ENCODE measurements at places on chromosomes 2 and 18.

DNA sequence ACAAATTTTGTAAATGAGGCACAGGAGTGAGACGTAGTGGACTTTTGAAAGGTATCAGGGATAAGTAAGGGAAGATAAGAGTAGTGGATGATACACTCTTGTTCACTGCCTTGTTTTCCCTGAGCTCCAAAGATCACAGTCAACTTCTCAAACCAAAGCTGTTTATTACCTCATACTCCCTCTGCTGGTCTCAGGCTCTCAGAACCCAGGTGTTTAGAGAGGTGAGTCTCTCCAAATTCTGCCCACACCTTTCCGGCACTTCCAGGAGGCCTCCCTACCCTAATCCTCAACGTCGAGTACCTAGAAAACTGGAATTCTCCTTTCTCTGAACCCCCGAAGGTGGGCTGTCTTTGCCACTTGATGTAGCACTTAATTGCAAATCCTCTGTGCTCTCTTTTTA lies 621.1 kb downstream of the BCL11A start:
- DNase-seq: no peak

- no peak for DNase-seq
Observed at GRCh38 chr2:122755281-122755780, 999.9 kb downstream of the TSN start.

DNA sequence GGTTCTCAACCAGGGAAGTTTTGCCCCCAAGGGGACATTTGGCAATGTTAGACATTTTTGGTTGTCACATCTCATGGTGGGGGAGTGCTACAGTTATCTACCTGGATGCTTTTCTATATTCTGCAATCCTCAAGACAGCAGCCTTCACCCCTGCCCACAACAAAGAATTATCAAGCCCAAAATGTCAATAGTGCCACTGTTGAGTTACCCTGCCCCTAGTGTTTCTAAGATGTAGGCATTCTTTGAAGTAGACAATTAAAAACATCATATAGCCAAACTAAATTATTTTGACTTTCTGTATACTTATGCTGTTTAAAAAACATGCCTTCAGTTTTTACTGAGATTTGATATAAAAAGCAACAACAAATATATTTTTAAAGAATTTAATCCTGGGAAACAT lies 48.0 kb downstream of the ABI2 start:
- no peak for DNase-seq

DNA sequence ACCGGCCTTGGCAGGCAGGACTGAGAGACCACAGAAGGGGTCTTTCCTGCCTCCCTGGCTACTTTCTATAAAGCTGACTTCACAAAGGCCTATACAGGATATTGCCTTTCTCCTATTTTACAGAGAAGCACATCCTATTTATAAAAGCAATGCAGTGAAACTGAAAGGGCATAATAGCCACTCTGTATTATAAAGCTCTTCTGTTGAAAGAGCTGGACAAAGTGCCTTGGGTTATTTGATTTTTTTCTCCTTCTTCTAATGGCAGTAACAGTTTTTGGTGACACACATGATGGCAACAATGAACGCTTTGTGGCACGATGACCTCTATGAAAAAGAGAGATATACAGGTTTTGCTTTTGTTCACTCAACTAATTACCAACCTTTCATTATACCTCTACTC lies 281.1 kb downstream of the ZNF516 start:
- no peak for DNase-seq

DNA sequence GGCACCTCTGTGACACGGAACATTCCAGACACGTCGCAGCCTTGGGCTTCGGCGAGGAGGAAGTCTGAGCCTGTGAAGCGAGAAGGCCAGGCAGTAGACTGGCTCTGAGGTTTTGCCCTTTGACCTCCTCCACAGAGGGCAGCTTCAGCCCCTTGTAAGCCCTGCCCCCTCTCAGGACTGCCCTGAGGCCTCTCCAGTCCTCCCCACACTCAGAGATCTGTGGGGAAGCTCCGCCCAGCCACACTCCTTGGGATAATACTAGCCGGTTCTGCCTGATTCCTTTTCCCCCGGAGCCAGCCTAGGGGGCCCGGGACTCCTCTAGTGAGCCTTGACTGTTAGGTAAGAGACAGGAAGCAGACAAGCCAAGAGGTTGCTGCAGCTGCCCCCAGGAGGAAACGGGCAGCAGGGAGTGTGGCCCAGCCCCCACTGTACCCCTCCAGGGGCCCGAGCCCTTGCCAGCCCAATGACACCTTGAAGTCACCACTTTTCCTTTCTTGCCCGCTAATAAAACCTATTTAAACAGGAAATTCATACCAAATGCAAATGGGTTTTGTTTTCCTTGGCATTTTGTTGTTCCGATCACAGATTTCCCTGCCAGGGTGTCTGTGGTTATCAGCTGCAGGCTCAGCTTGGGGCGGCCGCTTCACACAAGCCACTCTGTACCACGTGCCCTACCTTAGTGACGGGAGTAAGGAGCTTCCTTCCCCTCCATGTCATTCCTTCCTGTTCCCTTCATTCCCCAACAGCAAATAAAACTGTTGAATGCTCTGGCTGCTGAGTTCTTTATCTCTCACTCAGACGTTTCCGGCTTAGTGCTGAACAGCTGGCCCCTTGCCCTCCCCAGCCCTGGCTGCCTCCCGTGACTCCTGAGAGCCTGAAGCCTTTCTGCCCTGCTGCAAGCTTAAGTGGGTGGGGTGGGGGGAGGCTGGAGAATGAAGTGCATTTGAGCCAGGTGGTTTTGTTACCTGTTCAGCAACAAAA lies 124.7 kb downstream of the CABLES1 start:
- peak; percentile 48 for DNase-seq

DNA sequence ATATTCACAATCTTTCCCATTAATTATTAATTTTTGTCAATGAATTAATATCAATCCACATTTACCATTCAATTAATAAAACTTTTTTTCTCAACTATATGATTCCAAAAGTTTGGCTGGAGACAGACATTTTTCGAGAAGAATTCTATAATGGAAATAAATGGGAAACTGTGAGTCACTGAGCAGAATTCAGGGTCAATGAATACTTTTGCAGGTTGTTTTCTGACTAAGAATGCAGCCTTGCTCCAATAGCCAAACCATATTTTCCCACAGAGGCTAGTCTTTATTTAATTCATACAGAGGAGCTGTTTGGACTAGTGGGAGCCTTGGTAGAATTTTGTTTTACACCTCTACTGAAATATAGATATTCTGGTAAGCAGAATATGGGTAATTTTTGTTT lies 82.3 kb downstream of the ARHGAP28 start:
- DNase-seq: no peak

DNA sequence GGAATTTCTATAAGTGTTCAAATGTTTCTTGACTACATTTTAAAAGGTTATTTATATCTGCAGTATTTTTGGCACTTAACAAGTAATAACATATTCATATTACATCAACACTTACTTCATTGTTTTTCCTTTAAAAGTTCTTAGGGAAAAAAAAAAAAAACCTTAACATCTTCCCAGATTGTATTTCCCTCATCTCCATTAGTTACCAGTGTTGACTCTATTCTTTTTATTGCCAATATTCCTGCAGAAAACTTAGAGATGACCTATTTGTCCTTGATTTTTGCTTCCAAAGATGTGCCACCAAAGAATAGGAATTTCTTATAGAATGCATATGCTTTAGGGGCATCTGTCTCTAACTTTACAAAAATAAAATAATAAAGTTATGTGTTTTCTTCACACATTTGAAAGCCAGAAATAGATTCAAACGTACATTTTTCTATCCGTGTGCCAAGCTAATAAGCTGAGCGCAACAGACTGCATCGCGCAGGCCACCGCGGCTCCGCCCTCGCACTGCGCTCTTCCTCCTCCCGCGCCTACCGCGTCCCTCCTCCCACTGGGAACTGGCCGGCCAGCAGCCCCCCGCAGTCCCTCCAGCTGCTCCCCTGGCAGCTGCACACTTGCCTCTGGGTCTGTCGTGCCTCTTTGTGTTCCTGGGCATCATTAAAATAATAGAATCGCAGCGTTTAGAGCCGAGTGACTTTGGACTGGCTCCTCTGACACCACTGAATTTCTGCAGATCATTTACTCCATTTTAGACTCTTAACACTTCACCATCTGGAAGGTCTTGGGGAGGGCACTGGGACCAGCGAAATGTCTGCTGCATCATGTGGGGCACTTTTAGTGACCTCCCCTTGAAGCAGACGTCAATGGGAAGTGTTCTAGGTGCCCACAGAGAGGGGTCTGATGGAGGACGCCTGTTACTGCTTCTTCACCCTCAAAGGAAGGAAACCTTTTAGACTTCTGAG lies 21.2 kb upstream of the NAB1 start:
- no peak for DNase-seq

- DNase-seq: no peak
Observed at GRCh38 chr2:206556357-206556949, 85.8 kb upstream of the FAM237A start.

DNA sequence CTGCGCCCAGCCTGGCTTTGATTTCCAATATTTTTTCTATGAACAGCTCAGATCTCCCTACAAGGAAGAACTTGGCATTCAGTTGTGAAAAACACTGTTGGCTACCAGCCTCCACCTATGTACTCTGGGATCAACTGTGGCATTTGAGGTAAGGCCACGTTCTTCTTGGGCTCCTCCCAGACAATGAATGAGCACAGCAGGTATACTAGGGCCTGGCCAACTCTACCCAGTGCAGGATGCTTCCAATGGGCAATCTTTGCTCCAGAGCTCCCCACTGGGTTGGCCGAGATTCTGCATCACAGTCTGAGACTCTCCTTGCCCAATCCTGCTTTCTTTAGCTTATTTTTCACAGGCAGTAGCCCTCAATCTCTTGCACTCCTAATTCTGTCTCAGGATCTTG lies 75.9 kb downstream of the TMEM131 start:
- DNase-seq: no peak

DNA sequence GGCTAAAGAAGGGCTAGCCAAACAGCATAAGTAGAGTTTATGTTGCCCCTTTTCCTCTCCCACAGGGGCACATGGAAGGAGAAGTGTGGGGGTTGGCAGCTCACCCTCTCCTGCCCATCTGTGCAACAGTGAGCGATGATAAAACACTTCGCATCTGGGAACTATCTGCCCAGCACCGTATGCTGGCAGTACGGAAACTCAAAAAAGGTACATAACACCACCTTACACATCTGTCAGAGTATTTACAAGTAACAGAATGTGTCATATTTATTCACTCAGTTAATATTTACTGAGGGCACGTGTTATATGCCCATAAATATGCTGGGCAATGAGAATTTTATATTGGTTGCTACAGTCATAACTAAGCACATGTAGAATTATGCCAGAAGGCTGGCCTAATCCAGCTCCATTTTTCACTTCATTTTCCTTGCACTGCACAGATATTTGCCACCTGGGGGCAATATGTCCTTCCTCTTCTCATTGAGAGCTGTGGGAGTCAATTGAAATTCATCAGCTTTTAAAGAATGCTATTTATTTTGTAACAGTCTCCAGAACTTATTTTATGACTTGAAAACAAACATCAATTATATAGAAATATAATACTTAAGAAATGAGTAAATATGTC lies 150.6 kb downstream of the RTN4 start:
- no peak for DNase-seq

- DNase-seq: no peak
Observed at GRCh38 chr18:8944871-8945245, 157.6 kb upstream of the NDUFV2 start.

DNA sequence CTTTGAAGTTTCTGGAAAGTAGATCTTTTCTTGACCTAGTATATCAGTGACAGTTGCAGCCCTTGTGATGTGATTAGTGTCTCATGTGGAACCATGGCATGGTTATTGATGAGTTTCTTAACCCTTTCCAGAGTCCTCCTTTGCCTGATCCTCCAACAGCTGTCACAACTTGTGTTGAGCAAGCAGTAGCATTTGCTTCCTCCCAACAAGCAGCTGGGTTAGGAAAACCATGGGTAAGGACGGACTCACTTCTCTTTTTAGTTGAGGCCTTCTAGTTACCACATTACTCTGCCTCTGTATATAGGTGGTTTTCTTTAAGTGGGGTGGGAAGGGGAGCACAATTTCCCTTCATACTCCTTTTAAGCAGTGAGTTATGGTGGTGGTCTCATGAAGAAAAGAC lies 96.3 kb downstream of the XRCC5 start:
- DNase-seq: no peak

GRCh38 chr2:173193925-173194324 lies 118.3 kb downstream of the MAP3K20 start:
- no peak for DNase-seq

- DNase-seq: no peak
Observed at GRCh38 chr18:59818769-59819168, 81.0 kb upstream of the PMAIP1 start.

DNA sequence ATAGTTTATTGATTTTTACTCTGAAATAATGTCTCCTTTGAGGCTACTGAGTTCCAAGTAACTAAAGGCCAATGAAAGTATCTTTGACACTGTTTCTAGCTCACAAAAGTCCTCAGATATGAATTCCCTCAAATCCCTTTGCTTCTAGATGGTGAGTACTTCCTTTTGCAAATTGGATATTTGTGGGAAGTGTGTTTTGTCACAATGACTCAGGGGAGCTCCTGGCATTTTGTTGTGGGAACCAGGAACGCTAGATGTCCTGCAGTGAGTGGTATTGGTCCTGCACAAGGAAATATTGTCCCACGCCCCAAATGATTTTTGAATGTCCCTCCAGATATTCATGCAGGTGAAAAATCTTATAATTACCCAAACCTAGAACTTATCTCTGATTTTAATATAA lies 24.3 kb downstream of the TACR1 start:
- no peak for DNase-seq

All from GM06990 (cell line).